CD4-positive, alpha-beta memory T cell (primary cell): ENCODE measurements at places on chromosomes 7 and 10.

DNA sequence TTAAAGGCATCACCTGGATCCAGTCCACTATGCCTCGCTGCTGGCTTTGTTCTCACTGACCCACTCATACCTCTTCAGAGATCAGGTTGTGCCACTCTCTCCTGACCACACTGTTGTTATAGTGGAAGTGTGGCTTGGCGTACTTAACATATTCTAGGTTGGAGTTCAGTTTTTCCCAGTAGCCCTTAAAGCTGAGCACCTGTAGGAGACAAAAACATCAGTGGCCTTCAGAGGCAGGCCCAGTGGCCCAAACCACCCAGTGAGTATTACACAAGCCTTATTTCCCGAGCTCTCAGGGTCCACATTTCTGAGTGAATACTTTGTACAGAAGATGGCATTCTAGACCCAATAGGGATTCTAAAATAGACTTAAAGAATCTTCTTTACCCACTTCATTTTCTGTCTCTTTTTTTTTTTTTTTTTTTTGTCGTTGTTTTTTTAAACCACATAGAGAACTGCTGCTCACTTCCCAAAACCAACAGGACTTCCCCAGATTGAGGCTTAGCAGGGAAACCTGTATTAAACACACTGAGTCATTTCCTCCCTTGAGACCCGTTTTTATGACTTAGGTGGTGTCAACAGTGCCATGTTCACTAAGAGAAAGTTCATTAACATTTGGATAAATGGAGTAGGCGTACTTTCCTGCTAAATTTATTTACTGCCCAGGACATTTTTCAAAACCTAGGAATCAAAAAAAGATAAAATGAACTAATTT lies 85.8 kb downstream of the GSAP start:
- no peak for DNase-seq

DNA sequence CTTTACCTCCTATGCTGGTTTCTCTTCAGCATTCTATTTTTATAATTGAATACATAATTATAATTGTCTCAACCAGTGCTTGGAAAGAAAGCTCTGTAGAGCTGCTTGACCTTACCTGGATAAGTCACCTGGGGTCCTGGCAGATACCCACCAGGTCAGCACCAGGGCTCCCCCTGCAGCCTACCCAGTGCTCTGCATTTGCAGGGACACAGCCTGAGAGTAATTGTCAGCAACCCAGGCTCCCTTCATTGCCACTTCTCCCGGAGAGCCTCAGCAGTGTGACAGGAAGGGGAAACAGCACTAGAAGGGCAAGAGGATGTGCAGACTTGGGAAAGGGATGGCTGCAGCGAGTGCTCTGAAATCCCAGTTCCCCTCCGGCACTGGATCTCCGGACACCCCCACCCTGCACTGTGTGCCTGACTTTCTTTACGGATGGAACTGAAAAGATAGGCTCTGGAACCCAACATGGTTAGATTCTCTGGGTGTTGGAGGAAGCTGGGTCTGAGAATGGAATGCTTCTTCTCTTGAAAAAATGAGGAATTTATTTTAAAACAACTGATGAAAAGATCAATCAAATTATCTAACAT lies 11.4 kb upstream of the PAX4 start:
- DNase-seq: no peak

GRCh38 chr10:3568983-3569382 lies 216.0 kb downstream of the KLF6 start:
- no peak for DNase-seq

- no peak for DNase-seq
These were observed 243.6 kb downstream of the FOXP2 start for GRCh38 chr7:114658216-114658615.

DNA sequence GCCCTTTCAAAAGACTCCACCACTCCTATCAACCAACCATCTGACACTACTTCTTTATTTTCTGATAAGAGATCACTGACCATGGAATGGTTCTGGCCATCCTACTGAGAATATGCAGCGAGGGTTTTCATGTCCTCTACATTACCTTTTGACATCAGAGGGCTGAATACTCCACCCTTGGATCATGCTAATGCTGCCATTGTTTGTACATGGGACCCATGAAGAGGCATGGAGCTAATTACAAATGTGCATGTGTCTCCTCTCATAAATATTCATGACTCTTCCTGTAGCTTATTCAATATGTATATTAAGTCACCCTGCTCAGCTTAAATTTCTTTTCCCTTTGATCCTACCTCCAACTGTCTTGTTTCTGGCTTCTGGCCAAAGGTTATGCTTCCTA lies 1065.8 kb upstream of the GHITM start:
- no peak for DNase-seq

DNA sequence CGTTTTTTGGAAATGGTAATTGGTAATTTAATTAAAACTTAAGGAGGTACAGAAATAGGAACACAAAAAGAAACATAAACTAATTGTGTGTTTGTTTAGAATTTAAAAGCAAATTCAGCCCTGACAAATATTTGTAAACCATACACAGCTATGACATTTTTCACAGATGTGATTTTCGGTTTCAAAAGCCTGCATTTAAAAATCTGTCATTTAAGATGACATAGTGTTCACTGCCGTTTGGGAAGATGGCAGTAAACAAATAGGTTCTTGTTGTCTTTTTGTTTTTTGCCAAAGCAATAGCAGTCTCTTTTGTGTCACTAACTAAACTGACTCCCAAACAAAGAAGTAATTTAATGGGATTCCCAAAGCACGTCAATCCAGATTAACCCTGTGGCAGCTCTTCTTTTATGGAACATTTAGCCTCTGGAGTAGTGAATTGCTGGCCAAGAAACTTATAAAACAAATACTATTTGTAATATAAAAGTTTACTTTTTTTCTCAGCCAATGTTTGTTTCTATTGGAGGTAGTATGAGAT lies 697.6 kb downstream of the PHTF2 start:
- DNase-seq: no peak

DNA sequence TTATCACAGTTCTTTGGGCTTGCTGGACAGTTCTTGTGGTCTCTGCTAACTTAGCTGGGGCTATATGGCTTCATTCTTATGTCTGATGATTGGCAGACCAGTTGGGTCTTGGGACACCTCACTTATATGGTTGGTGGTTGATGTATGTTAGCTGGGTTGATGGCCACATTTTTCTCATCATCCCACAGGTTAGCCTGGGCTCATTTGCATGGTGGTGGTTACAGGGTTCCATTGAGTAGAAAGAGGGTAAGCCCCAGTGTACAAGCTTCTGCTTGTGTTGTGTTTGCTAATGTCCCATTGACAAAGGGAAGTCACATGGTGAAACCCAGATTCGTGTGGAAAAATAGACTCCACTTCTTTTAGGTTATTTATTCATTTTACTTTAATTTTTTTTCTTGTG lies 40.6 kb downstream of the TMEM60 start:
- no peak for DNase-seq

DNA sequence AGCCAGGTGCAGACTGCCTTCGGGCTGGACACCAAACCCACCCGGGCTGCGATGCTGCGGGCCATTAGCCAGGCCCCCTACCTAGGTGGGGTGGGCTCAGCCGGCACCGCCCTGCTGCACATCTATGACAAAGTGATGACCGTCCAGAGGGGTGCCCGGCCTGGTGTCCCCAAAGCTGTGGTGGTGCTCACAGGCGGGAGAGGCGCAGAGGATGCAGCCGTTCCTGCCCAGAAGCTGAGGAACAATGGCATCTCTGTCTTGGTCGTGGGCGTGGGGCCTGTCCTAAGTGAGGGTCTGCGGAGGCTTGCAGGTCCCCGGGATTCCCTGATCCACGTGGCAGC lies 50.0 kb downstream of the VWA2 start:
- DNase-seq: no peak

- peak; percentile 22 for DNase-seq
These were observed 214.0 kb downstream of the MDFIC start for GRCh38 chr7:115135769-115136410.

DNA sequence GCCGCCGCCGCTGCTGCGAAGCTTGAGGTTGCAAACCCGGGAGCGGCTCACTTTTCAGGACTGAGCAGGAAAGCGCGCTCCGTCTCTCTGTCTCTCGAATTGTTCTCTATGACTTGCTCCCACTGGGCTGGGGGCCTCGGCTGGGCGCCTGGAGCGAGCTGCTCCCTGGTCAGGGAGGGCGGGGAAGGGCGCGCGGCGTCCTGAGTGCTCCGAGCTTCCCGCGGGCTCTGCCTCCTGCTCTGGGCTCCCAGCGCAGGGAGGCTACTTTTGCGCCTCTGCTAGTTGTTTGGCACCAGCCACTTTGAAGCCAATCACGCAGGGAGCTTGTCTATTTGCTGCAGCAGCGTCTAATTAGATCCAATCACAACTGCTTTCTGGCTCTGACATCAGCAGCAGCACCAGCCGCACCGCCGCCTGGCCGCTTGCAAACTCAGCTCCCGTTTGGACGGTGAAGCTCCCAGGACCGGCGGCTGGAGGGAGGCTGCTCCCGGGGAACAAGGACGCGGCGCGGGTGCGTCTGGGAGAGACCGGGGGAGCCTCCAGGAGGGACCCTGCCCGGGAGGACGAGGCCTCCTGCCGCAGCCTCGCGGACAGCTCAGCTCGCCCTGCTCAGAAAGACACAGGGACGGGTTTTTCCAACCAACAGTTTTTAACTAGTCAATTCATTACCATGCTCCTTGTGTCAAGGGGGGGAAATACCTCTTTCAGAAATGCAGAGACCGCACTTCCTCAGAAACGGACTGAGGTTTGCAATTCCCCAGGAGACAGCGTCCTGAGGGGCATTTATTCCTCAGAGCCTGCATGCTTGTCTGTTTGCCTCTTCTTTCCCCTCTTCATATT lies at the start of gene ADARB2:
Gene ADARB2, minus strand, starts transcription at position 304 of the 840 bp plus-strand sequence.
- DNase-seq: no peak

DNA sequence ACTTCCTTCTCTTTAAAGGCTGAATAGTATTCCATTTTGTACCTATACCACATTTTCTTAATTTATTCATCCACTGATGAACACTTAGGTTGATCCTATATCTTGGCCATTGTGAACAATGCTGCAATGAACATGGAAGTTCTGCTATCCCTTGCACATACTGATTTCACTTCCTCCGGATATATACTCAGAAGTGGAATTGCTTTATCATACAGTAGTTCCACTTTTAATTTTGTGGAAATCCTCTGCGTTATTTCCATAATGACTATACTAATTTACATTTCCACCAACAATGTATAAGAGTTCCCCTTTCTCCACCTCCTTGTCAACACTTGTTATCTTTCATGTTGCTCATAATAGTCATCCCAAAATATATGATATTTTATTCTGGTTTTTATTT lies 312.6 kb downstream of the PLXDC2 start:
- DNase-seq: no peak

DNA sequence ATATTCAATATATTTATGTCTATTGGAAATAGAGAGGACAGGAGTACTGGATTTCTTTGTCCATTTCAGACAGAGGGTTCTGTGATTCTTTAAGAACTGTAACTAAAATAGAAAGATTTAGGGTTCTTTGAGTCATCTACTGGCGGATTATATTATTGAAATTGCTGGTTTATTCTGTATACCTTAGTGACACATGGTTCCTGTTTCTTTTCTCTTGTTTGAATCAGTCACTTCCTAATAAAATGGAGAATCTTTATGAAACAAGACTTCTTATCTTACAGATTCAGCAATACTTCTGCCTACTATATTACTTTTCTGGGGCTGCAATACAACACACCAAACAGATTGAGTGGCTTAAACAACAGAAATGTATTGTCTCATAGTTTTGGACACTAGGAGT lies 20.8 kb upstream of the ZNF800 start:
- DNase-seq: no peak

DNA sequence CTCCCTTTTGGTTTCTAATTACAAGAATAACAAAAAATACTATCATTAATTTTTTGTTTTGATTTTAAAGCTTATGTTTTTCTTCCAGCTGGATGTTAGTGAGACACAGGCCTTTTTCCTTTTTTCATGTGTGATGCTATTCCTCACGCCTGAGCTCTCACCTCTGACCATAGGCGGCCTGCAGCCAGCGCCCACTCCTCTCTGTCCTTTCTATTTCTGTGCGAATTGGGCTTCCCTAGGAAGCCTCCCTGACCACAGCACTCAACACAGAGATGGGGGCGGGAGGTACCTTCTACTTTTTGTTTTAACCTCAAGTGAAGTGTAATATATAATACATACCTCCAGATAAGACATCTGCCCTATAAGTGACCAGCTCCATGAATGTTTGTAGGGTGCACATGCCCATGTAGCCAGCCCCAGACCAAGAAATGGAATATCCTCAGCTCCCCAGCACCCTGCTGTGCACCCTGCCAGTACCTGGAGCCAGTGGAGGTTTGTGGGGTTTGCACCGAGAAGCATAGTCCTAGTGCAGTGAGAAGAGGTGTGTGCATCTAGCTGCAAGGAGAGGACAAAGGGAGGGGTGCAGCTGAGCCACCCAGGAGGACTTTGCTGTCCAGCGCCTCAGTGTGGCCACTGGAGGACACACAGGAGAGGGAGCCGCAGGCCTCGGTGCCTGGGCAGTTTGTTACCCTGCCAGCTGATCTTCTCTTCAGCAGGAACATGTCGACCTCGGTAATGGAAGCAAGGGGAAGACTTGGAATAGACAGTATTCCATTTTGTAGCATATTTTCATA lies 38.5 kb downstream of the BNIP3 start:
- DNase-seq: peak; percentile 5

GRCh38 chr10:4763960-4764428 lies 62.0 kb upstream of the AKR1E2 start:
- DNase-seq: no peak

DNA sequence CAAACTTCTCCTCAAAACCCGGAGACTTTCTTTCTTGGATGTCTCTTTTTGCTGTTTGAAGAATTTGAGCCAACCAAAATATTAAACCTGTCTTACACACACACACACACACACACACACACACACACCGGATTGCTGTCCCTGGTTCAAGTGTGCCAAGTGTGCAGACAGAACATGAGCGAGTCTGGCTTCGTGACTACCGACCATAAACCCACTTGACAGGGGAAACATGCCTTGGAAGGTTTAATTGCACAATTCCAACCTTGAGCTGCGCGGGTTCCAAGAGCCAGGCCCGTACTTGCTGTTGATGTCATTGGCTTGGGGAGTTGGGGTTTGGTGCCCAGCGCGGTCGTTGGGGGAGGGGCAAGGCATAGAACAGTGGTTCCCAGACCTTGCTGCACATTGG lies 1.7 kb downstream of the EGFR start:
- DNase-seq: no peak

GRCh38 chr10:6601246-6601805 lies 21.2 kb upstream of the PRKCQ start:
- DNase-seq: peak; percentile 55

DNA sequence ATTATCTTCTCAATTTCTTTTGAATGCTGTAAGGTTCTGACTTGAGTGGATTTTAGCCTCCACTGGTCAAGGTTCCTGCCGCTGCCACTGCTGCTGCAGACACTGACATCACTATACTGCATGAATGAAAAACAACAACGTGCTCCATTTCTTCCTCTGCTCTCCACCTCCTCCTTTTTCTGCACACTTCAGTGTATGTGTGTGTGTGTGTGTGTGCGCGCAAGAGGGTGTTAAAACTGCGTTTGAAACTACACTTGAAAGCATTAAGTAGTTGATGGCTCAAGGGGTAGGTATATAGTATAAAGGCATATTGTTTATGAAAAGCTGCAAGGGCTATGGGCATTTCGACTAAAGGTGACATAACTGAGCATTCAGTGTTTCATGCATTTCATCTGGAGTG lies 3.5 kb downstream of the GLCCI1 start:
- peak; percentile 16 for DNase-seq

- DNase-seq: no peak
These were observed 13.3 kb upstream of the CNNM1 start for GRCh38 chr10:99315853-99316252.
